ENCODE measurements at places on chromosomes 3 and 15.

- DNase-seq = no peak
These were observed 237.5 kb upstream of the STT3B start for GRCh38 chr3:31295150-31295765.

DNA sequence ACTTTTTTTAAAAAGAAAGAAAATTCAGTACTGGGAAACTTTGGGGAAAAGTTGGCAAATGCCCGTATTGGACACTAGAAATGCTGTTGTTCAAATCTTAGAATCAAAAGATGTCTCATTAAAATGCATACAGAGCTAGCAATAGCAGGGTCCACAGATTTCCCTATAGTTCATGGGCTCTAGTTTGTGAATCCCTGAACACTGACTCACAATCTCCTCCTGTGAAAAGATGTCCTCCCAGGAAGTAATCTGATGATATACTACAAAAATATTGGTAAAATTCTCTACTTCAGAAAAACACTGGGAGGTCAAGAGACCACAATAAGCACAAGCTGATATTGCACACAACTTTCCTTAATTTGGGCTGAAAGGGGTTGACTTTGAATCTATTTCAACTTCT is 568.4 kb upstream of the ZNF385D start:
- no peak for DNase-seq

DNA sequence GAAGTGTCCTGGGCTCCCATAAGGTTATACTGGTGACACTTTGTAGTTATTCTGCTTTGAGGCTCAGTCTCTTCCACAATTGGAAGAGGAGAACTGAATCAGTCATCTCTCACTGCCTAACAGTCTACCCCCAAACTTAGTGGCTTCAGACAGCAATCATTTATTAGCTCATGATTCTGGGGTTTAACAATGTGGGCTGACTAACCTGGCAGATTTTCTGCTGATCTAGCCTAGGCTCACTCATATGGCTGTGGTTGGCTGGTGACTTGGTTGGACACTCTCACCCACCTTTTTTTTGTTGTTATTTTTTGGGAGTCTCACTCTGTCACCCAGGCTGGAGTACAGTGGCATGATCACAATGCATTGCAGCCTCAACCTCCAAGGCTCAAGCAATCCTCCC is 7.1 kb downstream of the GPD1L start:
- no peak for DNase-seq

DNA sequence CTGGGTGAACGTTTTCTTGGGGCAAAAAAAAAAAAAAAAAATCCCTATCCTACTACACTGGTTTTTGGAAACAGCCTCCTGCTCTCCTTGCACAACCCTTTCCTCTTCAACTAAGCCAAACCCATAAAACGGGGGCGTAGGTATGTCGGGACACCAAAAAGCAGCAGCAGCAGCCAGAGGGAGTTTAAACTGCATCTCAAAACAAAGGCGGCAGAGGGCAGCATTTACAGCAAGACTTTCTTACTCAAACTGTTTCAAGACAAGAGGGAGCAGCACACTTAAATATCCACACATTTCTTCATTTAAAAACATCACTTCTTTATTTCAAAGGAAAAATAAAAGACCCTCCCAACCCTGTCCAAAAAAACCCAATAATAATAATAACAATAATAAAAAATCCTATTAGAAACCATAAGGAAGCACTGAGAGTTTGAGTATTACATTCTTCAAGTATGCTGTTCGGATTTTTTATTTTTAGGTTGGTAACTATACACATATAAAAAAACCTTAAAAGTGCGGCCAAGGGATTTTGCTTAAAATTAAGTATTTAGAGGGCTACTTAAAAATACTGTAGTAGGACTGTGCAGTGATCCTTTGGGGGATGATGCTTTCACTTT is 43.9 kb upstream of the PLXND1 start:
- DNase-seq = no peak

GRCh38 chr3:176787506-176787905 is 409.8 kb downstream of the TBL1XR1 start:
- no peak for DNase-seq

DNA sequence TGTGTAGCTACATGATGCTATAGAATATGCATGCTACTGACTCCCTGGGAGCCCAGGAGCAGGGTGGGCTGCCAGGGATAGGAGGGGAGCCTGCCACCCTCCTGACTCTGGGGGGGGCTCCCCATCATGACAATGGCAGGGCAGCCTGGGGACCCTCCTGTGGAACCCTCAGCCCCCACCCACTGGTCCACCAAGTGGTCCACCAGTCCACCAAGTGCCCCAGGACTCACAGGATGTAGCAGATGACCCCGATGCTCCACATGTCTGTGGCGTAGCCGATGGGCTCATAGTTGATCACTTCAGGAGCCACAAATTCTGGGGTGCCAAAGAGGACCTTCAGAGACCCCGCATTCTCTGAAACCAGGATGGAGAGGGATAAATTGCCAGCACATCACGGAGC is 53.0 kb upstream of the HACD2 start:
- no peak for DNase-seq

DNA sequence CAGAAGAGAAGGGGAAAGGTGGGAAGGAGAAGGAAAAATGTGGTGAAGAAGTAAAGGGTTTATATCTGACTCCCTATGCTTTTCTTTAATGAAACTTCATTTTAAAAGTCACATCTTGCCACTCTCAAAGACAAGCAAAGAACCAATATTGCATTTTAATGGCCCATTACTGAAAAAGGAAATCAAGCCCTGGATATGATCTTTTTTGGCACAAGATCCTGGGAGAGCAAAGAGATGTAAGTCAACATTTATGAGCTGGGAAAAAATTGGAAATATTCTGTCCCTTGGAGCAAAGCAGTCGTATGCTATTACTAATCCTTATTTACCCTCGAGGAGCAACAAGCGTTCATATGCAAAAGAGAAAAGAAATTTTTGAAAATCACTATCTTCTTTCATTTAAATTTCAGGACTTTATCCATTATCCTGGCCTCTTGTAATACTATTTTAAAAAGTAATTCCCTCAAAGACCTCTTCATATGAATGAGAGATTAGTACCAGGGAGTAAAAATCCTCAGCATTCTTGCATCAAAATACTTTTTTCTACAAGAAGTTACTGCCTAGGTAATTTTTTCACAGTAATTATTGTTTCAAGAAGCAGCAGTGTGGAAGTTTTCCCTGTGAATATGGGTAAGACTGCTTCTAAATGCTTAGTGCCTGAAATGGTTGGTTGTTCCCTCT is 435.3 kb upstream of the PDZRN3 start:
- DNase-seq = no peak

DNA sequence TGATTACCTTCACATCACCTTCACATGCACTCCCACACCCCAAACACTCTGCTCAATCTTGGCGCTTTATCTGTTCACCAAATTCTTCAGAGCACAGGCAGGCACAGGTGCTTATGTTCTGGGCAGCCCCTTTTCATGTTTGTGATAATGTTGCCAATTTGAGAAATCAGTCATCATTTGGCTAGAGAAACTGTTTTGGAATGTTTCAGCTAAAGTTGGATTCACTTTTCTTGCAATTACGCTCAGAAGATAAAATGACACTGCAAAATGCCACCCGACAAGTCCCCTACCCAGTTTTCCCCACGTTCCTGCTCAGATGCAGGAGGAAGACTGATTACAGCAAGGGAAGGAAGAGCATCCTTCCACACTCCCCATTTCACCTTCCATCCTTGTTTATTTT is 192.9 kb upstream of the LRRN1 start:
- DNase-seq = no peak

DNA sequence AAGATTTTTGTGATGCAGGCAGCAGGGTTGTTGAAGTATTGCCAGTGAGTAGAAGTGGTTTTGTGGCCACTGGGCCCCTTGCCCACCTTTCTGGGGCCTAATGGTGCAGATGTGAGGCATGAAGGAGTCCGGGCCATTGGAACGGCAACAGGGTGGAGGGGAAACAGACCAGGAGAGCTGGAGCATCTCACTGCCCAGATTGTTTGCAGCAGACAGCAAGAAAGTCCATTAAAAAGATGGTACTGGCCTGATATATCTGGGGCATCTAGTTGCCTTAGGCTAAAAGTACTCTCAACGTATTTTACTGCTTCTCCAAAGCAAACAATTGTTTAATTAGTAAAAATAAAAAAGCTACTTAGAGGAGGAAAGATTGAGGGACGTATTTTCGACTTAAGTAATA is 298.4 kb downstream of the SATB1 start:
- no peak for DNase-seq

- DNase-seq = no peak
These were observed 27.6 kb upstream of the NUDT16 start for GRCh38 chr3:131353986-131354385.

DNA sequence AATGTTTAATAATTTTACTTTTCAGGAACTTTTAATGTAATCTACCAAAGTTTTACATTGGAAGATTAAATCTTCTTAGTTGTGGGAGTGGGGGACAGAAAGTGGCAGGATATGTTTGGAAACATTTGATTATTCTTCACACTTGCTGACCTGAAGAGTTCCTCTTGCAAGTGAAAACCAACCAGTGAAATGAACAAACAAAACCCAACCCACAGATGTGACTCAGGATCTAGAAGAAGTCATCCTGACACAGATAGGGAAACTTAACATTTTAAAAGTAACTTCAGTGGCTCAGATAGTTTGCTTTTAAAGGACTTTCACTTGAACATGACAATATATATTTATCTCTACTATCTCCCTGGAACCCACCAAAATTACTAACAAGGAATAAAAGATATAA is 55.4 kb downstream of the ASTE1 start:
- no peak for DNase-seq

GRCh38 chr3:100317912-100318311 is 16.6 kb upstream of the NIT2 start:
- DNase-seq = no peak

- DNase-seq = no peak
These were observed 103.8 kb upstream of the IL12A start for GRCh38 chr3:159884661-159885402.

DNA sequence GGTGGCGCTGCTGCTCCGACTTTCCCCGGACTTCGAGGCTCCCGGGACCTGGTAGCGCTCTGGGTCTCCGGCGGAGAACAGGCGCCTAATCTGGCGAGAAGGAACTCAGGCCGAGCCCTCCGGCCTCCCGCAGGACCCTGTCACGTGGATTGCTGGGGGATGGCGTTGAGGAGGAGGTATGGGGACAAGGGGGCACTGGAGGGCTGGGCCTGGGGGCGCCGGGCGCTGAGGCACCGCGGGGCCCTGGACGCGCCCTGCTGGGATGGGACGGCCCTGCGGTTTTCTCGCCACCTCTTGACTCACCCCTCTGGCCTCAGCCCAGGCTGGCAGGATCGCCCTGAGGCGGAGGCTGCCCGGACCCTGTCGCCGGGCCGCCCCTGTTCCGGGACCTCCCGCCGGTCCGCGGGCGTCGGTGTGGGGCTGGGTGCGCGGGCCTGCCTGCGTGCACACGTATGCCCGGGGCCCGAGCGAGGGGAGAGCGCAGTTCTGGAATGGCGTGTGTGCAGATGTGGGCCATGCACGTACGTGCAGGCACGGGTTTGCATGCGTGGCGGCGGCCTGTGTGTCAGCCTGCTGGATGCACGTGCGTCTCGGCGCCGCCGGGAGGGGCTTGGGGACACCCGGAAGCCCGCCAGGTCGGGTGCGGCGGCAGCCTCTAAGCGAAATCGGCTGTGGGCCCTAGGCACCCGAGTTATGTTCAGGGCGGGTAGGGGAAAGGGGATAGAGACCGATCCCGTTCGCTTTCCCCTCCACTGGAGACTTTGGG is 752 bp downstream of the C15orf39 start:
- peak; percentile 81 for DNase-seq

- no peak for DNase-seq
These were observed 411.1 kb downstream of the SOX2 start for GRCh38 chr3:182122779-182123178.

GRCh38 chr3:62376906-62377877 is 3.8 kb upstream of the FEZF2 start:
- no peak for DNase-seq

DNA sequence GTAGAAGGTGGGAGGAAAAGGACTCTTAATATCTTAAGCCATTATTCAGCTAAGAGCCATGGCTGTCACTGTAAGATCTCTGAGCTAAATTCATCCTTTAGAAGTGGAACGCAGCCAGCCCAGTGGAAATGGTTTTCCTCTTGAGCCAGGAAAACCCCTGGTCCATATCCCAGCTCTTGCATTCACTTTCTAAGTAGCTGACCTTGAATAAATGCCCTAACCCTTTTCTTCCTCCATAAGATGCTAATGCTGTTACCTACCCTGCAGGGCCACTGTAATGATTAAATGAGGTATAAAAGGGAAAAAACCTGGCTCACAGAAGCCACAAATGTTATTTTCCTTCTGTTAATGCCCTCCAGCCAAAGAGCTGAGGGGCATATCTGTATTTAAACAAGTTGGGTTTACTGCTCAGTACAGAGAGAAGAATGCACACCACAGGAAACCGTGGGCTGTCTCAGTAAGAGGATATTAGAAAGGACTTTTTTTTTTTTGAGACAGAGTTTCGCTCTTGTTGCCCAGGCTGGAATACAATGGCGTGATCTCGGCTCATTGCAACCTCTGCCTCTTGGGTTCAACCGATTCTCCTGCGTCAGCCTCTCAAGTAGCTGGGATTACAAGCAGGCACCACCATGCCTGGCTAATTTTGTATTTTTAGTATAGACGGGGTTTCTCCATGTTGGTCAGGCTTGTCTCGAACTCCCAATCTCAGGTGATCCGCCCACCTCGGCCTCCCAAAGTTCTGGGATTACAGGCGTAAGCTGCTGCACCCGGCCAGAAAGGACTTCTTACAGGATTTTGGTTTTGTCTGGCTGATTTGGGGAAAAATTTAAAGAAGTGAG is 6.8 kb downstream of the UBL7 start:
- DNase-seq = no peak

- DNase-seq = no peak
These were observed 44.6 kb downstream of the GXYLT2 start for GRCh38 chr3:72932416-72932815.

GRCh38 chr3:17518189-17519059 is 224.0 kb downstream of the TBC1D5 start:
- DNase-seq = no peak

DNA sequence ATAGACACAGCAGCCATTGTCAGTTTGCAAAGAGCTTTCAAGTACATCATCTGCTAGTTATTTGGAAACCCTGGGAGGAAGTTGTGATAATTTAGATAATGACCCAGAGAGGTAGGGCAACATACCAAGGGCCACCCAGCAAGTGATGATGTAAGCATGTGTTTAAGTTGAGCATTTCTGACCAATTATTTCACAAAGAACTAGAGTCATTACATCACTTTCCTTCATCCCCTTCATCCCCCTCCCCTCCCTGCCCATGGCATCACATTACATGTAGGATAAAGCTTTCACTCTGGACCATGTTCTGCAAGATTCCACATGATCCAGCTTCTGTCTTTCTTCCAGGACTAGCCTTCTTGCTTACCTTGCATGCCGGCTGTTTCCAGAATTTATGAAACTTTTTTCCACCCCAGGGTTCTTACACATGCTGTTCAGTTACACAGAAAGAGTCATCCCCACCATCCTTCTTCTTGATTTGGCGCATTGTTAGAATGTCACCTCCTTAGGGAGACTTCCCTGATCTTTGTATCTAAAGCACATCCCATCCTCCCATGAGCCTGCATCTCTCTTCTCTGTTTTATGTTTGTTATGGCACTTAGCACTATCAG is 71.3 kb downstream of the PTPRG start:
- no peak for DNase-seq

- no peak for DNase-seq
These were observed 641 bp downstream of the OPA1 start for GRCh38 chr3:193593668-193594030.

- DNase-seq = no peak
These were observed 1.4 kb upstream of the PRSS50 start for GRCh38 chr3:46719044-46719565.

GRCh38 chr3:95184038-95184437 is 1121.2 kb downstream of the NSUN3 start:
- DNase-seq = no peak

- no peak for DNase-seq
These were observed 175.9 kb downstream of the USP13 start for GRCh38 chr3:179828738-179829137.

GRCh38 chr15:52303093-52303772 is 7.6 kb upstream of the MYO5C start:
- no peak for DNase-seq

Measured in heart right ventricle (tissue), 16 donors.